Activated CD4-positive, alpha-beta memory T cell treated with anti-CD3 and anti-CD28 coated beads for 36 hours (primary cell): ENCODE measurements at places on chromosomes 11 and 22.
A peak's percentile ranks its signal among the peaks of the same experiment; 100 is the strongest.

GRCh38 chr11:83583757-83584366 lies 297.7 kb upstream of the CCDC90B start:
- no peak for DNase-seq

GRCh38 chr22:23275751-23276150 lies 95.4 kb downstream of the BCR start:
- no peak for DNase-seq

- peak; percentile 22 for DNase-seq
Observed at GRCh38 chr11:64165481-64165841, 452 bp downstream of the MACROD1 start.

DNA sequence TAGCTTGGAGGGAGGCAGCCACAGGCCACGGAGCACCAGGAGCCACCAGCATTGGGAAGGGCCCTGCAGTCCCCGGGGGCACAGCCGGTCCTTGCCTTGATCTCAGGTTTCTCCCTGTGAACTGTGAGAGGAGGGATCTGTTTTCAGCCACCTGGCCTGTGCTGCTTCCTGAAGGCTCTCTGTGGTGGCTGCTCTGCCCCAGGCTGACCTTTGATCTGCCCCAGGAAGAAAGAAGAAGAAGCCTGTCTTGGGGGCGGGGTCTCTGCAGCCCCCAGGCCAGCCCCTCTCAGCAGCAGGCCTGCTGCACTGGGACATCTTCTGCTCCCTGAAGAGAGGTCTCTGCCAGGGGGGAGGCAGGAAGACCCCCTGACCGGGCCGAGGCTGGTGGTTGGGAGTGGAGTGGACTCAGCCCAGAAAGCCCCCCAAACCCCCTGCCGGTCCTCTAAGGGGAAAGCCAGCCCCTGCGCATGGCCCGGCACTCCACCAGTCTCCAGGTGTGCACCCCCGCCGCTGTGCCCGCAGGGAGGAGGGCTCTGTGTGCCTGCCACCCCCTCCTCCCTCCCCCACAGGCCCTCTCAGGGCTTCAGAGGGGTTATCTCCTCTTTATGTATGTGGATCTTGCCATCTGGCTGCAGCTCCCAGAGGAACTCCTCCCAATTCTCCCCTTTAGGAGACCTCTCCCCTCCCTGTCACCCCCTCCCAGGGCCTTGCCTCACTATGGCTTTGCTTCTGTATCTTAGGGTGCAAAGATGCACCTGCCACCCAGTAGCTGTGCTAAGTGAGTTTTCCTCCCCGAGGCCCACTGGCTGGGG lies 675.3 kb downstream of the BRD1 start:
- DNase-seq, result no peak

DNA sequence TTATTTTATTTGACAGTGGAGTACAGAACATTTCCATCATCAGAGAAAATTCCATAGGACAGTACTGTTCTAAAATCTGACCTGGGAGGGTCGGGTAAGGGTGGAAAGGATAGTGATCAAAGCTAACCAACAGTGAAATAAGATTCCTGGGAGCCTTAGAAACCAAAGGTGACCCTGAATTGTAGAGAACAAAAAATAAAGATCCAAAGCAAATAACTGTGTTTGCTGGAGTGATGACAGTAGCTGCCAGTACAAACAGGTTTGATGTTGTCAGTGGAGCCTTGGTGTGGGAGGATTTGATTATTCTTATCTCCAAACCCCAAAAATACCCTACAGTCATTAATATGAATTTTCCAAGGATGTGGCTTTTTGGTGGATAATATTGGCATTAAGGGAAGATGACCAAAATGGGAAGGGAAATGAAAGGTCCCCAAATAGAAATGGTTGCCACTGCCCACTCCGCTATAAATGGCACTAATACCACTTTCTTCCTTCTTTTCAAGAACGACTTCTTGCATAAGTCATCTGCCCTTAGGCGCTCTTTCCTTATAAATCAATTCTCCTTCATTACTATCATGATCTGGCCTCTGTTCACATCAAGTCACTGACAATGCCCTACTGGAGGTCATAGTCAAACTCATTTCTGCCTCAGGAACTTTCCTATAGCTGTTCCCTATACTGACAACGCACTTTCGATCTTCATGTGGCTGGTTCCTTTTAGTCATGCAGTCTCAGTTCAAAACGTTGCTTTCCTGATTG lies 44.4 kb downstream of the EHF start:
- DNase-seq, result no peak

GRCh38 chr11:19727246-19727645 lies 14.6 kb downstream of the NAV2 start:
- no peak for DNase-seq

GRCh38 chr11:9573775-9574621 lies 528 bp downstream of the WEE1 start:
- DNase-seq, result peak; percentile 42

DNA sequence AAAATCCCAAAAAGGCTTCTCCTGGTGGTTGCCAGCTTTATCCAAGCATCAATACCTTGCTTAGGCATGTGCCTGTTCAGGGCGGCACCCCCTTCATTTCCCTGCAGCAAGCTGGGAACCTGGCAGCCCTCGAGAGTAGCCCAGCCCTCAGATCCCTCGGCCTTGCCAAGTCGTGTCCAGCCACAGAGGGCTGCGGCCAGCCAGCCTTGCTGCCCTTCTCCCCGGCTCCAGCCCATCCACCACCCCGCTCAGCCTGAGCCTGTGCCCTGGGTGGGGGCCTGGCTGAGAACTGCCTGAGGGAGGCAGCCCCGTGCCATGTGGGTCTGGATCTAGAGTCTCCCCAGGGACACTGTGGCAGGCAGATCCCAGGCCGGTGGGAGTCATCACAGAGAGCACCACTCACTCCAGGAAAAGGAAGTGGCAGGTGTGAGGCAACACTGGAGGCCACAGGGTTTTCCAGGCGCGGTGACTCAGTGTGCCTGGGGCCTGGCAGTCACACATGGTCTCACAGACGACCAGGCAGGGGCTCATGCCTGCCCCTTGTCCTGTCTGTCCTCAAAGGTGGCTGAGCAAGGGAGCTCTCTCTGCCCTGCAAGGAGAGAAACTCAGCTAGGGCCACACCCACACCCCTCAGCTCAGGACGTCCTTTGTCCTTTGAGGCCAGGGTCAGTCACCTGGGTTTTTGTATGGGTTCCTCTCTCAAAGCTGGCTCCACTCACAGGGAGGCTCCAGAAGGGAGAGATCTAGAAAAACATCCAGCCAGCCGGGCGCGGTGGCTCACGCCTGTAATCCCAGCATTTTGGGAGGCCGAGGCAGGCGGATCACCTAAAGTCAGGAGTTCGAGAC lies 12.2 kb upstream of the CDC42BPG start:
- DNase-seq, result peak; percentile 91

GRCh38 chr22:26620197-26620596 lies 1.6 kb upstream of the CRYBA4 start:
- no peak for DNase-seq

- DNase-seq, result no peak
Observed at GRCh38 chr11:14133381-14133780, 170.9 kb downstream of the SPON1 start.
